T-helper 9 cell (primary cell): ENCODE measurements at places on chromosomes 12 and 14.
A peak's percentile ranks its signal among the peaks of the same experiment; 100 is the strongest.

DNA sequence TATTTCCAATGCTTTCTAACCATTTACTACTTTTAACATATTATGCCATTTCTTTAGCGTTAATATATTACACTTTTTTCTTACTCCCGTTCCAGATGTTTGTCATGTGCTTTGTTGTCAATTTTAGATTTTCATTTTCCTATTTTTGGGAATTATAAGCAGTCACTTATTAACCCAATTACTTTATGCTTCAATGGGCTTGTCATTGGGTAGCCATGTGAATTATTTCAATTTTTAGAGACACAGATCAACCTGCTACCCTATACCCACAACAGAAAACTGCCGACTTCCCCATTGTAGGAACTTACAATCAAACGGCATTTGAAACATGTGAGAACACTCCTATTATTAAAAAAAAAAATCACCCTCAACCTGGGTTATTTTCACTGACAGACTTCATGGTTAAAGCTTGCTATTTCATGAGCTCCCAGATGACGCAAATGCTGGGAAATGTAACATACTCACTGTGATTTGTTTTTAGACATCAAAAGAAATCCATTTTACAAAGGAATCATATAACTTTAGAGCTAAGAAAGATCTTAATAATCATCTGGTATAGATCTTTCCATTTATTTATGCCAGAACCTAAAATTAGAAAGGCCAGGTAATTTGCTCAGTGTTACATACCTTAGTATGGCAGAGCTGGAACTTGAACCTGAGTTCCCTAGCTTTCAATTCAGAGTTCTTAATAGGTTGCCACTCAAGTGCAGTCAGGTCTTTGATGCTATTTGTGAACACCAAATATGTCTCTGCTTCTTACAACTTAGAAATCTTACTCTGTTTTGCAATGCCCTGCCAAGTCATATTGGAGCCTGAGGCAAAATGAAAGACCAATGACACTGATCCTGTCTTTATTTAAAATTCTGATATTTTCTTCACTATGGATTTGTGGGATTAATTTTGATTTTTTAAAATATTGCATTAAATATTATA is 340.4 kb downstream of the RAD51B start:
- DNase-seq, result no peak

- no peak for DNase-seq
Measured at GRCh38 chr14:59848671-59849070, 21.9 kb downstream of the RTN1 start.

GRCh38 chr14:76867516-76868453 is 41.6 kb downstream of the LRRC74A start:
- DNase-seq, result peak; percentile 11

- DNase-seq, result no peak
Measured at GRCh38 chr12:75446857-75447256, 33.7 kb upstream of the GLIPR1 start.

GRCh38 chr12:50650285-50650684 is 113.6 kb upstream of the ATF1 start:
- no peak for DNase-seq

- no peak for DNase-seq
Measured at GRCh38 chr14:31752867-31753661, 191.9 kb downstream of the NUBPL start.
